B cell (primary cell): ENCODE measurements at places on chromosomes 5 and 9.

- no peak for DNase-seq
Observed at GRCh38 chr5:153676406-153676805, 185.9 kb downstream of the GRIA1 start.

DNA sequence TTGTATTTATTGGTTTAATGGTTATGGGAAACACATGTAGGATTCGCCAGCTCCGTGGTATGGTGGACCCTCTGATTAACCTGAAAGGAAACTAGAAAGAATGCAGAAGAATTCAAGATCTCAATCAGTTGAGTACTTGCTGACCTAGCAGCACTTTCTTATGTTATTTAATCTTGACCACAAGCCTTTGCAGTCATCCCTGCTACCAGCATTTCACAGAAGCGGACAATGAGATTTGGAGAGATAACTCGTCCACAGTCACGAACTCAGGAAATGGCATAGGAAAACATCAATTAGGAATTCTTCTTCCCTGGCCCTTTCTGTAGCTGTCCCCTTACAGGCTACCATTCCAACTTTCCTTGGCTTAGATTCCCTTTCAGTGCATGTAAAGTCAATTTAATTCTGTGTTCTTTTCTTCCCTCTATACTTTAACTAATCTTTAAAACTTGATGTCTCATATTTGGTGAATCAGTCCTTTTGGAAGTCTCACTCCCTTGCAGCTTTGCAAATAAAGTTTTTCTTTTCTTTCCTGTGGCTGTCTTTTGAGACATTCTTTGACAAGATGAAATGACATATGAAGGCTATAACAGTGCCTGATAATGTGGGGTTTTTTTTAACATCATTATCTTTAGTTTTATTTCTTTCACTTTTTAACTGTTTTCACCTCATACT is 1.3 kb upstream of the SLC44A1 start:
- DNase-seq, result no peak

DNA sequence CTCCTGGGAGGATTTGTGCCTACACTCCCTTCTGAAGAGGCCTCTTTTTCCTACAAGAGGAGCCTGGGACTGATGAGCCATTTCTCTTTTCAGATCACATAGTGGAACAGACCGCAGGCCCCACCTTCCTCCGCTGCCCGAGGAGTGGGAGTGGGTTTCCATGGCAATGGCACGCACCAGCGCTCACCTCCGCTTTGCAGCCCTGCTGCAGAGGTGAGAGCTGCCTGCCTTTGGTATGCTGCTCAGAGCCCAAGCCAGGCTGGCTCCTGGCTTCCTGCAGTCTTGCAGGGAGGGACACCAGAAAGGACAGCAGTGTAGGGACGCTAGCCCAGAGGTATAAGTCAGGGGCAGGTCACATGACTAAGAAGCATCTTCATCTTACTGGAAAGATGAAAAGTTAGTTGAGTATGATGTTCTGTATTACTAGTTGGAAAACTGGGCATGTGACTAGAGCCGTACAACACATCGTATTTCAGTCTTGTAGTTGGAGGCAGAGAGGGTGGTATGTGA is 12.4 kb downstream of the PTTG1 start:
- DNase-seq, result peak; percentile 78

GRCh38 chr5:87877023-87877422 is 391.6 kb downstream of the TMEM161B start:
- no peak for DNase-seq

GRCh38 chr5:78760366-78760765 is 111.8 kb upstream of the LHFPL2 start:
- DNase-seq, result peak; percentile 85

DNA sequence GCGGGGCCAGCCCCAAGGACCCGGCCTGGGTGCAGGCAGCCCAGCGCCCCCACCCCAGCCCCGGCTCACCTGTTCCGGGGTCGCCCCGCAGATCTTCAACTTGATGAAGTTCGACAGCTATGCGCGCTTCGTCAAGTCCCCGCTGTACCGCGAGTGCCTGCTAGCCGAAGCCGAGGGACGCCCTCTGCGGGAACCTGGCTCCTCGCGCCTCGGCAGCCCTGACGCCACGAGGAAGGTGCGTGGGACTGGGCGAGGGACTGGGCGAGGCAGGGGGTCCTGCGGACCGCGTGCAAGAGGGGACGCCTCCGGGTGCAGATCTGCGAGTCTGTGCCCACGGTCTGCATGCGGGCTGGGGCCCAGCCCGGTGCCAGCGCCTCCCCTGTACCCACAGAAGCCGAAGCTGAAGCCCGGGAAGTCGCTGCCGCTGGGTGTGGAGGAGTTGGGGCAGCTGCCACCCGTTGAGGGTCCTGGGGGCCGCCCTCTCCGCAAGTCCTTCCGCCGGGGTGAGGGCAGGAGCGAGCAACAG is 9.7 kb downstream of the RGS14 start:
- DNase-seq, result no peak

GRCh38 chr5:36681711-36682110 is 75.3 kb downstream of the SLC1A3 start:
- DNase-seq, result no peak

DNA sequence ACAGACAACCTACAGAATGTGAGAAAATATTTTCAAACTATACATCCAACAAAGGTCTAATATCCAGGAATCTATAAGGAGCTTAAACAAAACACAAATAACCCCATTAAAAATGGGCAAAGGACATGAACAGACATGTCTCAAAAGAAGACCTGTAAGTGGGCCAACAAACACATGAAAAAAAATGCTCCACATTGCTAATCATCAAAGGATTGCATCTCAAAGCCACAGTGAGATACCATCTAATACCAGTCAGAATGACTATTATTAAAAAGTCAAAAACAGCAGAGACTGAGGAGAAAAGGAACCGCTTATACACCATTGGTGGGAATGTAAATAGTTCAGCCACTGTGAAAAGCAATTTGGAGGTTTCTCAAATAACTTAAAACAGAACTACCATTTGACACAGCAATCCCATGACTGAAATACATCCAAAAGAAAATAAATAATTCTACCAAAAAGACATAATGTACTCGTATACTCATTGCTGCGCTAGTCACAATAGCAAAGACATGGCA is 39.1 kb upstream of the C5orf63 start:
- DNase-seq, result no peak

DNA sequence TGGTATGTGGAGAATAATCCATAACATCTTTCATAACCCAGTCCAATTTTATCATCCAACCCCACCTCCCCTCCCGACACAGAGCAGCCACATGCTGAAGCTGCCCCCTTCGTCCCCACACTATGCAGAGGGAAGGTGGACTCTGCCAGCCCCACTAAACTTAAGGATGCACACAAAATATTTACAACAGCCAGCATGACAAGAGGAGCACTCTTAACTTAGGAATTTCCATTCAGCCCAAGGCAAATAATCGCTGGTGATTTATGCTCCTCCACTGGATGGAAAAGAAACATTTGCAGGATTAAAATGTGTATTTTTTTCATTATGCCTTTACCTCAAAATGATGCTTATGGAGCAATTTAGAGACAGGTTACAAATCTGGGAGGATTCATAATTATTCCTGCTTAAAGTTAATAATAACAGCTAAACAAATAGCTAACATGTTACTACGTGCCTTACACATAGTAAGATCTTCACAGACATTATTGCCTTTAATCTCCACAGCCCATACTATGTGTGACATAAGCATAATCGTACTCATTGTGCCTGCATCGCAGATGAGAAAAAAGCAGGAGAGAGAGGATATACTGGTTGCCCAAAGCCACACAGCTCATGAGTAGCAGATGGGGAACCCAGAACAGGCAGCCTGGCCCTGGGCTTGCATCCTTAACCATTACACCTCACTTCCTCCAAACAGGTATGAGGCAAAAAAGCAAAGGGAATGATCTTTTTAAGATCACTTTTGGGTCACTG is 92.6 kb downstream of the GLIS3 start:
- no peak for DNase-seq

GRCh38 chr5:179558932-179559283 is 8.6 kb downstream of the RUFY1 start:
- peak; percentile 25 for DNase-seq

DNA sequence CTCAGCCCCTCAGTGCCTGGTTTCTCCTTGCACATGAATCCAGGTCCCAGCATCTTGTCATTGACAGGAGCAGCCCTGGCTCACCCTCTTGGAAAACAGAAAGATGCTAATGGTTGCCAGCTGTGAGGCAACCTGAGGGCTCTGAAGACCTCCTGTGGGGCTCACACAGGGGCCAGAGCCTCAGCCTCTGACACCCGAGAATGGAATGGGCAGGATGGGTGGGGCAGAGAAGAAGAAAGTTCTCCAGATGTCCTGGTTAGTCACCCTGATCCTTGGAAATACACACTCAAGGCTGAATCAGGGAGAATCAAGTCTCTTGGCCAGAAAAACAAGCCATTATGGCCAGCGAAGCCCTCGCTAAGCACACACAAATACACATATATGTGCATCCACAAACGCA is 32.3 kb upstream of the SPATA31E1 start:
- no peak for DNase-seq

- DNase-seq, result no peak
Observed at GRCh38 chr9:128106181-128106939, 21.2 kb downstream of the PTGES2 start.

- no peak for DNase-seq
Observed at GRCh38 chr9:18124760-18125159, 349.2 kb upstream of the ADAMTSL1 start.
